ENCODE measurements at places on chromosomes 7 and 10.
A peak's percentile ranks its signal among the peaks of the same experiment; 100 is the strongest.

DNA sequence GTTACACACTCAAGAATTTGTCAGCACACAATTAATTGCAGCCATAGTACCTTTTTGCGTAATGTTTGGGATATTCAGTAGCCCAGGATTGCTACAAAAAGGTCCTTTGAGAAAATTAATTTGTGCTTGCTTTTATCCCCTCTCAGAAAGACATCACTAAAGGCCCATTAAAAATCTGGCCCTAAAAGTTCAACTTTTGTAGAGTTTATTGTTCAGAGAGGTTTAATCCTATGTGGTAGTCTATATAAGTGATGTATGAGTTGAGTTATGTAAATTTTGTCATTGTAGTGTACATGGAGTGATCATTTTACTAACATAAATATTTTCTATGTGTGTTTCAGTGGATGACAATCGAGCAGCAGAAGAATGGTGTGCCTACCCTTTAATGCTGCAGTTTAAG lies 126.0 kb downstream of the LCOR start:
- no peak for DNase-seq

GRCh38 chr7:13792208-13792607 lies 197.3 kb downstream of the ETV1 start:
- no peak for DNase-seq

DNA sequence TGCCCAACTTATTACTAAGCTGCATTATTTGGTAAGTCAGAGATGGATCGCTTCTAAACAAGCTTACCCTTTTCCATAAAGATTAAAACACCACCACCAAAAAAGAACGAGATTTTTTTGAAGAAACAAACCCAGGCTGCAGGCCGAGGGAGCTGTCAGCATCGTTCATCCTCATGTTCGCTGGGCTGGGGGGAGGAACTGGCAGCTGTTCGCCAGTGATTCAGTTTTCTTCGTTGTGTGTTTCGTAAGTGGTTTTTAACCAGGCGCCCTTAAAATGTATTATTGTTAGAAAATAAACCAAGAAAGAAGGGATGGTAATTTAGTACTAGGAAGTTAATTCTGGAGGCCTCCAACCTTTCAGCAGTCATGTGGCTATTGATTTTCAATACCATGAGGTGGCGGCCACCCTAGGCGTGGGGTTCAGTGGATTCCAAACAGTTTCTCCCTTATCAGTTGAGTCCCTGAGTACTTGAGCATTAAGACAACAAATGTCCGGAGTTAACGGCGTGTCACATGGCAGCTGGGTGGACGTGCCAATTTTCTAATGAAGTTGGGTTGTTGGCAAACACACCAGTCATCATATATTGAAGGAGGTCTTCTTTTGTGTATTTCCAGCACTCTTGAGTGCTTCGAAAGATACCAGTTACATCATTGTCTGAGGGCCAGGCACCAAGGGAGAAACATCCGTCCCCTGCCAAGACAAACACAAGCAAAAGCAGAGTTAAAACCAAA lies 173.2 kb downstream of the EBF3 start:
- DNase-seq, result no peak

- DNase-seq, result no peak
Observed at GRCh38 chr10:132921818-132922807, 20.3 kb downstream of the CFAP46 start.

GRCh38 chr7:28960071-28960840 lies 2.1 kb upstream of the TRIL start:
- no peak for DNase-seq

DNA sequence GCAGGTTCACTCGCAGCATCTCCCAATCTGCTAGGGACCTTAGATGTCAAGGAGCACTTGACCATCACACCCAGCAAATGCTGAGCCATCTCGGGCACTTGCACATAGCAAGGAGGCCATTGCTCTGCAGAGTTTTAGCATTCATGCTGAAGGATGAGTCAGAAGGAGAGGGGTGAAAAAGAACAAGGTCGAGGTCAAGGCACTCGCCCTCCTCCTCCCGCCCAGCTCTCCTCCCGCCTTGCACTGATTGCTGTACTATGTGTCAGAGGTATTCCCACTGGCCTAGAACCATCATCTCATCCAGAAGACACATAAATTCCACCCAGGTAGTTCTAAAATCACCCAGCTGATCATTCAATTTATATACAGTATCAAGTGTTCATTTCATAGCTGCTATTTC lies 255.1 kb upstream of the SP4 start:
- DNase-seq, result no peak

DNA sequence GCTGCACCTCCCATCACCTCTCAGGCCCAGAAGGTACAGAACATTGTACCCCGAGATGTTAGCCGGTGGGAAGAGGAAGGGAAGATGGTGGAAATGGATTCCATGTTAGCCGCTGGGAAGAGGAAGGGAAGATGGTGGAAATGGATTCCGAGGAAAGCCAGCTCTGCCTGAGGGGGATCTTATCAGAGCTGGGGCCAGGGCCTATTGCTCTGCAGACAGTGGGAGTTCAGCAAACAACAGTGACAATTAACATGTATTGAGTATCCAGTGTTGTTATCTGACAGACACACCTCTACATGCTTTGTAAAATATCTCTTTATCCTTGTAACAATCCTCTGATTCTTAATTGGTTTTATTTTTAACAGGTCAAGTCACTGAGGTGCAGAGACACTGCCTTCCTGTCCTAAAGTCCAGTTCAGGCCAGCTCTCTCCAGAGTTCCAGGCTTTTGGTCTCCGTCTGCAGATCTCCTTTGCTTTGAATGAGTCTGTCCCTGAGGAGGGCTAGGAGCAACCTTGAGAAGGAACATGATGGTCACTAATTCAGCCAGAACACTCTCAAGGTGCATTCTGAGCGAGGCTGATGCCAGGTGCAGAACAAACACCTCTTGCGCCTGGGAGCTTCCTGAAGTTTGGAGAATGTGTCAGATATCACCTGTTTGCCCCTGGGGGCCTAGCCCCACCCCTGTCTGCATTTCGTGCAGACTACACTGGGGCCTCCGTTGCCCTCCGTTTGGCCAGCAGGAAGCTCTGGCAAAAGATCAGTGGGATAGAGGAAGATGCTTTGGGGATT lies 82.4 kb upstream of the PODXL start:
- DNase-seq, result no peak

- no peak for DNase-seq
Observed at GRCh38 chr10:21167288-21168010, 270.3 kb upstream of the NEBL start.

GRCh38 chr7:135682191-135682590 lies 19.9 kb downstream of the STMP1 start:
- no peak for DNase-seq

DNA sequence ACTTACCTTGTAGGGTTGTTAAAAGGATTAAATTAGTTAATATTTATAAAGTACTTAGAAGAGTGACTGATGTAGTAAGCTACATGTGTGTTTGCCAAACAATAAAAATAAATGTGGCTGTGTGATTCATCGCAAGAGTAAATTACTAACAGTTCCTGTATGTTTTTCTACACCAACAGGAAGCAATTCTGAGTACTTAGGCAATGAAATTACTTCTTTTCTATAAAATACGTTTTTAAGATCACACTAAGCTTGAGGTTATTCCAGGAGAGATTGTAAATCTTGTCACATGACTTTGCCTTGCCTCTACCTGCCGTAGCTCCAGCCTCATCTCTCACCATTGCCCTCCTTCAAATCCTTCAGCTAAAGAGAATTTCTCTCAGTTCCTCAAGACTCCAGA lies 18.1 kb upstream of the GSTK1 start:
- DNase-seq, result no peak

DNA sequence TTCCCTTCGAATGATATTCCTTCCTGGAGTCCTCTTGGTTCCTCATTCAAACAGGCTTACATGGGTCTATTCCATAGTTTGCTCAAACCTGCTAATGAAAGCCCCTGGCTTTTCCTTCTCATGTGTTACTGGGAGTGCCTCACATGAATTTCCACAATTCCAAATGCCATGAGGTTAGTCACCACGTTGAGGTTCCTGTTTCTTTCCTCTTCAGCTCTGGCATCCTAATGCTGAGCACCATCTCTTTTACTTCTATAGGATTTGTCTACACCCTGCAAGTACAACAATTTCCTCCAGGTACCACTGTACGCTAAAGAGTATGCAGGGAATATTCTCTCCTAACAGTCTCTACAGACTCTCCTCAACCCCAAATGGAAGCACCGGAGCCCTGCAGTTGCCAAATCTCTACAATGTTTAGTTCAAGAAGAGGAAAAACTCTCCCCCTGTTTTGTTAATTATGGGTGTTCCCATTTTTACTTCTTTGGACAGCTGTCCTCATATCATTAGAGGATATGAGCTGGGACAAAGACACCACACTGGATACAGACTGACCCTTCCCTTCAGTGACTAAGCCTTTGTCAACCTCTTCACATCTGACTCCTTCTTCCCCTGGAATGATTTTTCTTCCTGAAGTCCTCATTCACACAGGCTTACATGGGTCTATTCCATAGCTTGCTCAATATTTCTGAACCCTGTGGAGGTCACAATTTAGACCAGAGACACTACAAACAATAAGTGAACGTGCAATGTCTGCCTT lies 145.8 kb upstream of the BET1 start:
- no peak for DNase-seq

DNA sequence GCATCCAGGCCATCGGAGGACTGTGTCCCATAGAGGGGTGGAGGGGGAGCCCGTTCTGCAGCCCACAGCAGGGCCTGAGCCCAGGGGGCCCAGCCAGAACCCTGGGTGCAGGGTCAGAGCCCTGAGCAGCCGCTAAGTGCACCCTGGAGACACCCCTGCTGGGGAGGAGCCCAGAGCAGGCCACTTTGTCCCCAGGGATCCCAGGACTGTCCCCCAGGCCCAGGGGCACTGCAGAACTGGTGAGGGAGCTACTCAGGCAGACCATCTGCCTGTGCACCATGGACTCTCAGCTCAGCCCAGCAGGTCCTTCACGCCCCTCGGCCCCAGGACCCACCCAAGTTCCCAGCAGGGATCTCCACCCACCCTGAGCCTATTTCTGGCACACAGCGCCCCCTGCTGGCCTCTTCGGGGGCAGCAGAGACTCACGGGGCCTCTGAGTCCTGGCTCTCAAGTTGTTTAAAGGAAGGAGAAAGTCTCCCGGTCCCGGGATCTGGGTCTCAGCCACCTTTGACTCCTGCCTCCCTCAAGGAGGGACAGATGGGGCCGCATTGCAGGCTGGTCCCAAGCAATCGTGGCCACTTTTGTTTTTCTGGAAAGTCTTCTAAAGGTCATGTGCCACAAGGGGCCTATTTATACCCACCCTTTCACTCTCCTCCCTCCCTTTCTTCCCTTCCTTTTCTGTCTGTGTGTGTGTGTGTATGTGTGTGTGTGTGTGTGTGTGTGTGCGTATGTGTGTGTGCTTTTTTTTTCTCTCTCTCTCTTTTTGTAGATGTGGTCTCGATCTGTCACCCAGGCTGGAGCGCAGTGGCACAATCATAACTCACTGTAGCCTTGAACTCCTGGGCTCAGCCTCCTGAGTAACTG lies 90.3 kb downstream of the MYL10 start:
- DNase-seq, result peak; percentile 13

DNA sequence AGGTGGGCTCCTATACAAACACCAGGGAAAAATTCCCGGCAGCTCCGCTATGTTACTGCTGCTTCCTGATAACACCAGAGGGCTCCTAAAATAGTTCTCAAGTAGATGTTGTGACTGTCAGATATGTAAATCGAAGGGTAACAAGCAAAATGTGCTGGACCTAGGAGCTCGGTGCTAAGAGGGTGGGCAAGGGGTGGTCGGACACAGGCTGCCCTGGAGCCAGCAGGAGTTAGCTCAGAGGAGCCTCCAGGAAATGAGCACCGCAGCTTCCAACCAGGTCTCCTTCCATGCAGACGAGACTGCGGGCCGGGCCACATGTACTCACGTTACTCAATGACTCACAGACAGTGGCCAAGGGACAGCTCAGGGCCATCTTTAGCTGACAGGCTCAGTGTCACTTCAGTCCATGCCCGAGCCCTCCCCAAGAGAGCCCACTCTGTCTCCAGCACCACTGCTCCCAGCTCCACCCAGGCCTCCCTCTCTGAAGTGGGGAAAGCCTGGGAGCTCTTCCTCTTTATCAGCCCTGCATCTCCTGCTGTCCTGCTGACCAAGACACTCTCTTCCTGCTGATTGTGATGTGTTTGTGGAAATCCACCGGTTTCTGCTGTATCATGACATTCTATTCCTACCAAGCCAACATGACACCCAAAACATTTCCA lies 37.2 kb upstream of the TMEM273 start:
- no peak for DNase-seq

DNA sequence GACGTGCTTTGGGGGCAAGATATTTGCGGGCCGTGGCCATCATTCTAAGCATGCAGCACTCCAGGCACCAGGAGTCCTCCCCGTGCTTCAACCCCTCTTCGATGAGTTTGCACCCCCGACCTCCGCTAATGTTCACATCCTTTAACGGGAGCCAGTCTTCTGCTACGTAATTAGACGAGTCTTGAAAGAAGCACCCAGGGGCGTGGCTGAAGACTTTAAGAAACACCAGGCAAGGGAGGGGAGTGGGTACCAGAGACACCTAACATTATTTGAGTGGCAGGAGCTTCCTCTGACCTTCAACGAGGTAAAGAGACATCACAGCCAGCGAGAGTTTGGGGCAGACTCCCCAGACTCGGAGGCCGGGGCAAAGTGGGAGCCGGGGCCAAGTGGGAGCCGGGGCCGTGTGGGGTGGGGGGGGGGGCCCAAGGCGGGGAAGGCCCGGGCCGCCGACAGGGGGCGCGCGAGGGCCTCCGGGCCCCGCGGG lies 31.1 kb upstream of the TOMM7 start:
- no peak for DNase-seq

DNA sequence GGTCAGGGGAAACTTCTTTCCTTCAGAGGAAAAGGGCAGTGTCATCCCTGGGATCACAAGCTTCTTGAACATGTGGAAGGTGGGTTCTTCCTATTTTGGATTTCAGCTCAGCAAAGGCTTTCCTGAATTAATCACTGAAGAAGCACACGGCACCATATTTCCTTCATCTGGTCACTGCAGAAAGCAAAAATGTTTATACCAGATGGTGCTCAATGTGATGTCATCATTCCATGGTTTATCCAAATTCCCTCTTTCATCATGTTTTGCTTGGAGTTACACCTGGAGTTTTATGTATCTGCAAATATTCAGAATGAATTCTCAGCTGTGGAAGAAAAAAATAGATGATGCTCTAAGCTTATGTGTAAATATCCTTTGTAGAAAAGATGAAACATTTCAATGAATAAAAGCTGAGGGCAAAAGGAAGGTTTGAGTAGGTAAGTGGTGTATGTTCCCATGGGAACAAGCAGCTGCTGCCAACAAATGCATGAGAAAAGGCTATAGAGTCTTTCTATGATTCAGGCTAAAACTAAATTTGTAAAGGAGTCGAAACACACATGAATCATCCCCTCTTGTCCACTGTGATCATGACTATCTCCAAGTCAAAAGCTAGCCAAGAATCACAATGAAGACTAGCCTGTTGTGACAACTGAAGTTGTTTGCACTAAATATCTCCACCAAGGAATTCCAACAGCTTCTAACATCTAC lies 26.9 kb upstream of the BPGM start:
- DNase-seq, result no peak

DNA sequence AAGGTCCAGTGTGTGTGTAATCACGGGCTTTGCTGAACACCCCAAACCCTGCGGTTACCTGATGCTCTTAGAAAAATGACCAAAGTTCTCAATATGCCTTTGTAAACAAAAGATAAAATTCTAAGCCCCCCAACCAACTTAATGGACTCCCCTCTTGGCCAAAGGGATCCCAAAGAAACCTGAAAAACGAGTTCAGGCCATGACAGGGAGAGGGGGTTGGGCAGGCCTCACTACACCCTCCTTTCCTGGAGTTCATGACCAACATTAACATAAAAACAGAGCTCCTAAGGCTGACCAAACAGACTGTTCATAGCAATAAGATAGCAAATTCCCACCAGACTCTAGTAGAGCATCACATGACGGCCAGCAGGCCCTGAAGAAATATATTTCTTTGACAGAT lies 3.0 kb upstream of the VIPR2 start:
- DNase-seq, result no peak

- no peak for DNase-seq
Observed at GRCh38 chr7:82015751-82016150, 245.9 kb upstream of the HGF start.
